Smooth muscle cell of the brain vasculature (primary cell): ENCODE measurements at places on chromosomes 4 and X.

DNA sequence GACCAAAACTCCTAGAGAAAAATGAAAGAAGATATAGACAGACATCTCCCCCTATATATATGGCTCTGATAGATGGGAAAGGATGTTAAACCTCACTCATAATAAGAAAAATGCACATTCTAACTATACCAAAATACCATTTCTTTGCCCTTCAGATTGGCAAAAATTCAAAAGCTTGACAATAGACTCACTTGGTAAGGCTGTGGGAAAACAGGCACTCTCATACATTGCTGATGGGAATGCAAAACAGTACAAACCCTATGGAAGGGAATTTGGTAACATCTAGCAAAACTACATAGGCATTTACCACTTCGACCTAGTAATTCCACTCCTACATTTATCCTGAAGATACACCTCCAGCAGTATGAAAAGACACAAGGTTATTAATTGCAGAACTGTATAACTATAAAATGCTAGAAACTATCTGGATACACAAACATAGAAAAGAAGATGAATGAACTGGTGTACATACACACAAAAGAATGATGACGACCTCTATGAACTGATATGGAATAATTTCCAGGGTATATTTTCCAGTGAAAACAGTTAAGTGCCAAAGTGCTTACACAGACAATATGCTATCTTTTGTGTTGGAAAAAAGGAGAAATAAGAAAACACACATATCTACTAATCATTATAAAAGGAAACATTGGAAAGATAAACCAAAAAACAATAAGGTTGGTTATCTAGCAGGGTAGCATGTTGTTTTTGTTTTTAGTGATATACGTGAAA is 48.5 kb downstream of the WDFY3 start:
- no peak for DNase-seq

- no peak for DNase-seq
Observed at GRCh38 chr4:35884714-35885480, 359.4 kb downstream of the ARAP2 start.

DNA sequence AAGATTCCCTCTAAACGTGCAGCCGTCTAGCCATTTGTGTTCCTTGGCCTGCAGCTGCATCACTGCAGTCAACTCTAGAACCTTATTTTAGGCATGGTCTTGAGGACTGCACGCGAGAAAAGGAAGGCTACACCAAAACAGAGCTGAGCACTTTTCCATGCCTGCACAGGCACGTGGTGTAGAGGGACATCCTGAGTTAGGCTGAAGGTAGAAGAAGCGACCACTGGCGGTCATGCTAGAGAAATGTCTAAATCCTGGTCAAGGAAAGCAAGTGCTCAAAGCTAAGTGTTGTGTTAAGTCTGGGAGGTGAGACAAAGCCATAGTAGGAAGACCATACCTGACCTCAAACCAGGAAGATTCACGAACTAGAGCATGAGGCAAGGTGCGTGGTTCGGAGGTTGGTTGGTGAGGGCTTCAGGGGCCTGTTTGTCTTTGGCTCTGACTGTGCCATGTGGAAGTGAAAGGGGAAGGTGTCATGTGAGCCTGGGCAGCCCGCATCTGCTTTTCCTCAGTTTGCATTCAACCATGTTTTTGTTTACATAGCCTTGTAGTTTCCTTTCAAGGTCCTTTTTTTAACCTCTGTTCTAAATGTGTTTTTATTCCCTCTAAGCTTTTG is 203.8 kb downstream of the AASDH start:
- no peak for DNase-seq

GRCh38 chr4:107650251-107650650 is 69.8 kb downstream of the PAPSS1 start:
- no peak for DNase-seq

DNA sequence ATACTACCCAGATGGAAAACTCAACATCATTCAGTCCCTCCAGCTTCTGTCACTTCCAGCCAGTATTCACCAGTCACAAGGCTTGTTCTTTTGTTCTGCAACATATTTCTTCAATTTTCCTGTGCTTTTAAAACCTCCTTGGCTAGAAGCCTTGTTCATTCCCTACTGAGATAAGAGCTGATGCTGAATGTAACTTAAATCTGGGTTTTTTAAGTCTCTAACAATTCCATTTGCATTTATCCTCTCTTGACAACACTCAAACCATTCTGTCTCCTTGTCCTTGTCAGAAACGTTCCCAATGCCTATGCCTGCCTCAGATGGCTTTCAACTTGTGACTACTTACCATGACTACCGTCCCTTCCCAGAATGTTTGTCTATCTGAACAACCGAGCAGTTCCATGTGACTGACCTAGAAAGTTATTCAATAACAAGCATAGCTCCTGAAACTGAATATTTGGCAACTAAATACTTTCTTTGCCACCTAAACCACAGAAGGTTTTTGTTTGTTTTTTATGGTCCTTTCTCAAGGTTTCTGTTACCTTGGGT is 682.9 kb upstream of the GALNTL6 start:
- no peak for DNase-seq

DNA sequence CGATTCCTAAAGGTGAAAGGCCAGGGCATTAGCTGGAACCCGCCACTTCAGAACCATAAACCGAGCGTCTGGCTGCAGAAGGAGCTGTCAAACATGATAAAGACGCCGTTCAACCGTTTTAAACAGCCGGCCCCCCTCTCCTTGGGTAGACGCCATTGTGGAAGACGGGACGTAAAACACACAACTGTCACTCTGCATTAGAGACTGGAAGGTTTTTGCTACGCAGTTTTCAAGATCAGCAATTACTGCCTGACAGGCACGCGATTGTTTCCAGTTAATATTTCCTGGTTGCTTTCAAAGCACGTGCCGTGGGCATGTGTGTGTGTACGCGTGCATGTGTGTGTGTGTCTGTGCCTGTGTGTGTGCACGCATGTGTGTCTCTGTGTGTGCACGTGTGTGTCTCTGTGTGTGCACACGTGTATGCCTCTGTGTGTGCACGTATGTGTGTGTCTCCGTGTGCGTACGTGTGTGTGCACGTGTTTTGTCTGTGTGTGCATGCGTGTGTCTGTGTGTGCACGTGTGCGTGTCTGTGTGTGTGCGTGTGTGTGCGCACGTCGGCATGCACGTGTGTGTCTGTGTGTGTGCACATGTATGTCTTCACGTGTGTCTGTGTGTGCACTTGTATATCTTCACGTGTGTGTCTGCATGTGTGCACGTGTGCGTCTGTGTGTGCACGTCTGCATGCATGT is 48.8 kb downstream of the SHOX start:
- no peak for DNase-seq

GRCh38 chrX:69018416-69019072 is 146.7 kb downstream of the PJA1 start:
- no peak for DNase-seq

DNA sequence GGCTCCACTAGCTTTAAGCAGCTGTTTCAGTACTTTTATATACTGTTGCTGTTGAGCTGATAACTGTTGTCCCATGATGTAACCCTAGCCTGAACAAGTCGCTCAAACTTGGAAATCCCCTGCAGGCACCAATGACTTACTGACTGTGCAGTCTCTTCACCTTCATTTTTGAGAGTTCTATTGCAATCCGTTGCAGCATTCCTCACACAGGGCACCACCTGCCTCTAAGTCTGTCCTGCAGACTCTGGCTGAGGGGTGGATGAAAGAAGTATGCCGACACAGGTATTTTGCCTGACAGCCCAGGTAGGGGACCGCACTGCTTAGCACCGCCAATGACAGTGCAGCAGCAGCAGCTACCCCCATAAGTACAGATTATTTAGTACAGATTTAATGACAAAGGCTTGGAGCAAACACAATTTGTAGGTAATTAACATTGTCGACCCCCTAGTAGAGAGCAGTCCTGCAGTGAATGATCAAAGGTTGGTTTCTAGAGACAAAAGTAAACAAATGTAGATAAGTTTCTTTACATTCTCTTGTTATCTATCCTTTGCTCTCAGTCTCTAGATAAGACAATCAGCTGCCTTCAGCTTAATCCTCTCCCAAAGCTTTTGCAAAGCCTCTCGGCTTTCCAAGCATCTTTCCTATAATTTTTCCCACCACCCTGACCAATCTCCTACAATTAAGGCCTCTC is 205.0 kb downstream of the PABPC4L start:
- DNase-seq, result no peak

GRCh38 chr4:166535865-166536264 is 662.8 kb downstream of the TLL1 start:
- DNase-seq, result no peak

GRCh38 chr4:182795446-182796238 is 121.5 kb downstream of the DCTD start:
- DNase-seq, result no peak

- no peak for DNase-seq
Observed at GRCh38 chr4:99447079-99447478, 11.9 kb upstream of the ADH7 start.

GRCh38 chr4:105998171-105999063 is 103.1 kb downstream of the NPNT start:
- DNase-seq, result no peak

GRCh38 chr4:144338148-144338547 is 197.6 kb upstream of the GYPA start:
- DNase-seq, result no peak

DNA sequence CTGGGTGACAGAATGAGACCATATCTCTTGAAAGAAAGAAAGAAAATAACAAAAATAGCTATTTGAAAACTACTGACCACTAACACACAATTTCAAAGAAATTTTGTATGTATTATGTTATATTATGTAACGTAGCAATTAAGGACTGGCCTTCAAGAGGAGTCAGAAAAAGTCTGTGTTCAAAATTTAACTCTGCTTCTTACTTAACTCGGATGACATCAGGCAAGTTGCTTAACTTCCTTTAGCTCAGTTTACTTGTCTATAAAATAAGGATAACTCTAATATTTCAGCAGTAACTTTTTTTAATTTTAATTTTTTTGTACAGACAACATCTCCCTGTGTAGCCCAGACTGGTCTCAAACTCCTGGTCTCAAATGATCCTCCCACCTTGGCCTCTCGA is 14.6 kb upstream of the PRSS12 start:
- no peak for DNase-seq

DNA sequence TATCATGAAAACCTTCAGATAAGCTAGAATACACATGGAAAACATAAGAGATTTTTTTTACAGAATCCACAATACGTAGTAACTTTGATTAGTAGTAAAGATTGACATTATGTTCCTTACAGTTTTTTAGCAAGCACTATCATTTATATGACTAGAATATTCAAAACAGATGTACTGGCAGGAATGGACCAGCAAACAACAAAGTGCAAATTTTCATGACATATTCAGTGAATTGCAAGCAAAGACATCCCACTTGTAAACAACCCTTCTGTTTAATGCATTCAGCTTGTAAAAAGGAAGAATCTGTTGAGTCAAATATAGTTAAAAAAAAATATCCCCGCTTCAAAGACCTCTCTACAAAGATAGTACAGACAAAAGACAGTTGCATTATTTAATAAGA is 403.7 kb upstream of the TRAM1L1 start:
- no peak for DNase-seq

- DNase-seq, result no peak
Observed at GRCh38 chr4:6625256-6625655, 15.2 kb upstream of the MRFAP1 start.

- DNase-seq, result no peak
Observed at GRCh38 chr4:10163296-10163695, 46.7 kb upstream of the WDR1 start.

GRCh38 chr4:58090539-58090938 is 980.4 kb upstream of the IGFBP7 start:
- no peak for DNase-seq

DNA sequence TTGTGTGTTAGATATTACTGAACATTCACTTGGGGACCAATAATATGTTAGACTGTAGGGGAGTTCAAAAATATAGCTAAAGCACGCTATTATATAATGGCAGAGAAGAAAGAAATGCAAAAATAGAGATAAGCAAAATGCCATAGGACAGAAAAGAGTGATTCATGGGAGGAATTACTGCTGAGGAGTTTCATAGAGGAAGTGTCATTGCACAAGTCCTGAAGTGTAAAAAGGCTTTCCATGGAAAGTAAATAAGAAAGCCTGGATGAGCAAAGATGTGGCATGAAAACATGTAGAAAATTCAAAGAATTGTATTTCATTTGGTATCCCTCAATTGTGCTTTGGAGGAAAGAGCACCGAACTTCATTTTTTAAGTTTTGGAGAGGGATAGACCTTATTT is 14.5 kb downstream of the HMGB2 start:
- DNase-seq, result no peak

- DNase-seq, result no peak
Observed at GRCh38 chrX:153576239-153576870, 22.6 kb downstream of the CCNQ start.

DNA sequence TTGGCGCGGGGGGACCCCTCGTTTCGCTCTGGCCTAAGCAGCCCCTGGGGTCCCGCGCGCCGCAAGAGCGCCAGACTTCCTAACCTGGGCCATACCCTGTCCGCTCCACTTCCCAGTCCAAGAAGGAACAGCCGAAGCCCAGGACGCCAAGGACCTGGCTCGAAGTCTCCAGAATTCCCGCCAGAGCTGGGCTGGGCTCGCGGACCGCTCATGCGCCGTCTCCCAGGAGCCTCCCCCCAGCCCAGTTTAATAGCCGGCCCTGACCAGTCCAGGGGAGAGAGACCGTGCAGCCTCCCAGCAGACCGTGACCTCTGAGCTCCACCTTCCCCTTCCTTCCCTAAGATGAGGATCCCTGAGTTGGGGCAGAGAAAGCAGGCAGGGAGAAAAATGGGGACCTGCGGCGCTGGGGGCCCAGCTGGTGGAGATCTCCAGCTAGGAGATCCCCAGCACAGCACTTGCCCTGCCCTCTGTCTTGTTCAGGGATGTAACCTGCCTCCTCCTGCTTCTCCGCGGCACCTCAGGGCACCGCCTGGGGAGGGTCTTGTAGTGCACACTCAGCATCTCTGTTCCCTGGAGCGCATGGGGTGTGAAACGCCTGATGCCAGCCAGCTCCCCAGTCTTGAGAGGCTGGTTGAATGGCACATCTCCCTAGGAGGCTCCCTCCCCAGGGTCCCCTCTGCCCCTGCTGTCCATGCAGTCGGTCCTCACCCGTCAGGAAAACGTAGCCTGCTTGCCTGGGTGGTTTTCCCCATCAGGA is 1.2 kb upstream of the LETM1 start:
- DNase-seq, result no peak

GRCh38 chrX:49066690-49067089 is 7.1 kb downstream of the PRAF2 start:
- DNase-seq, result no peak

GRCh38 chr4:61427818-61428495 is 227.8 kb downstream of the ADGRL3 start:
- no peak for DNase-seq

DNA sequence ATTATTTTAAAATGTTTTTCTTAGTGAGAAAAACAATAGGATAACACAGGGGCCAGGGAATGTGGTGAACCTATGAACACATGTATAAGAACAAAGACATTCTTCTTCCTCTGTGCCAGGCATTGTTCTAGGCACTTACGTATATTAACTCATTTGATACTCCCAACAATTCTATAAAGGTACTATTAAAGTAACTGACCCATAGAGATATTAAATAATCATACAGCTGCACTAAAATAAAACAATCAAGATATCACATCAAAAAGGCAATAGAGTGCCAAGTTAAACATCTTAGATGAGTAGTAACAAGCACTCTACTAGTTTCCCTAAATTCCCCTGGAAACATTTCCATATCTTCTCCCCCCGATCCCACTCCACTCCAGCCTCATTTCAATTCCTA is 33.4 kb downstream of the SLC39A8 start:
- DNase-seq, result no peak
